ENCODE measurements at places on chromosomes 7 and 10.

- no peak for DNase-seq
Observed at GRCh38 chr10:1147810-1148209, 91.6 kb downstream of the WDR37 start.

DNA sequence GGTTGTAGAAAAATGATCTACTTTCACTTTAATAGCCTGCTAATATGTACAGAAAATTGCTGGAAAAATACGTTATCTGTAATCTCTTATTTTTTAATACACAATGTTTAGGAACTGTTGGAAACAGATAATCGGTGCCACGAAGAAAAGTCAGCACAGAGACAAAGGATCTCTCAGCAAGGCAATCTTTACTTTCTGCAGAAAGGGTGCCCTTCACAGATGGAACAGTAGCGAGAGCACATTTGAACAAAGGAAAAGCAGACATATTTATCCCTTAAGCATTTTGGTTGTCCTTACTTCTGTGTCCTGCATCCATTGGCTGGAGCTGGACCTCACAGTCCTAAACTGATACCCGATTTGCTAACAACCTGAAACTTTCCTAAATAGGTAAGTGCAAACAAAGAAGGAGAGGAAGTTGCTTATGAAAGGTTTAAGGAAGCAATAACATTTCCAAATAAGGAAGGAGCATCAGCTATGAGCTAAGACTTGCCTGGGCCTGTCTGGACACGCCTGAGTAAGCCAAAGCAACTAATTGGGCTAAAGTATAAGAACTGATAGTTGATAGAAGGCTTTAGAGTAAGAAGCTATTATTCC lies 640.0 kb downstream of the SH2D4B start:
- no peak for DNase-seq

DNA sequence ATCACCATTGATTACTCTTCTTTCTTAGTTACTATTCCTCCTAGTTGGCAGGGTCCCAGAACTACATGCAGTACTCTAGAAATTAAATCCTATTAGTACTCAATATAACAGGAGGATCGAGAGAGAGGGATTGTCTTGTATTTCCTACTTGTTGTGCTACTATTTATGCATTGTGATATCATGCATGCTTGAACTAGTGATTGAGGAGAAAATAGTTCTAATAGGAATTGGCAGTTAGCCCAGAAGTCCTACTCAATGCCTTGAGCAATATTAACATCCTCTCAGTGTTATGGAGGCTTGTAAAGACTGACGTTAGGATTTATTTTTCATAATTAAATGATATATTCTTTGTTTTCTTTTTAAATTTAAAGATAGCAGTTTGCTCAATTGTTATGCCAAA lies 67.4 kb downstream of the FOXP2 start:
- no peak for DNase-seq

GRCh38 chr7:6636741-6637543 lies at the start of gene ZNF316:
TSS of gene ZNF316 (plus strand) at chr7:6637318. CDS start at chr7:6642410, 5,092 bp downstream.
- DNase-seq: peak; percentile 63

DNA sequence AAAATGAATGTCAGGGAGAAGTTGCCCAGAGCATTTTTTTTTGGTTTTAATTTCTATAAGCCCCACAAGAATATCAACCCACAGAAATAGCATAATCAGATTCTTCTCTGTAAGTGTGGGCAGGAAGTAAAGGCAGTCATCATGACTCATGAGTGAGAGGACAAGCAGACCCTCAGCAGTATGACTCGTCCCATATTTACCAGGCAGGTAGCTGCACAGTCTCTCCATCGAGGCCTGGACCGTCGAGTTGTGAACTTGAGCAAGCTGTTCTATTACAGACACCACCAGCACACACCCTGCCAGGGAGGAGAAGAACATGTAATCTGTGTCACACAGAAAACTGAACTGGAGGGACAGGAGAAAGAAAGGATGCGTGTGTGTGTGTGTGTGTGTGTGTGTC lies 37.8 kb downstream of the AOAH start:
- DNase-seq: peak; percentile 51

GRCh38 chr7:140201393-140201792 lies 24.6 kb upstream of the KDM7A start:
- DNase-seq: no peak

DNA sequence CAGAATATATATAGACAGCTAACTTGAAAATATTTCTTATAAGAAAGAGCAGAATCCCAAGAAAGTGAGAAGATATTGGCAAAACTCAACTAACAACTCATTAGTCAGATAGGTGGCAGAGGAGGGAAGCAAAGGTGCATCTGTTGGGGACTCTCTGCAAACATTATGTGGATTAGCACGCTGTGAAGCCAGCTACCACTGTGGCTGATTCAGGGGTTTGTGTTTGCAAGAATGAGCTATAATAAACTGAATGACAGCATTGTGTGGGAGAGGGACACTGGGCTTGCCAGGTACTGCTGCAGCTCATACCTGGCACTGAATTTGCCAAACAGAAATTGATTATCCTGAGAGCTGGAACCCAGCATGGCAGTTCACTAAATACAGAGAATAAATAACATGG lies 170.3 kb upstream of the MINDY3 start:
- DNase-seq: no peak

GRCh38 chr7:137003086-137003485 lies 134.6 kb downstream of the CHRM2 start:
- no peak for DNase-seq

- no peak for DNase-seq
Observed at GRCh38 chr7:113775401-113775800, 143.4 kb downstream of the PPP1R3A start.

GRCh38 chr7:148799893-148800555 lies 84.1 kb downstream of the EZH2 start:
- no peak for DNase-seq

DNA sequence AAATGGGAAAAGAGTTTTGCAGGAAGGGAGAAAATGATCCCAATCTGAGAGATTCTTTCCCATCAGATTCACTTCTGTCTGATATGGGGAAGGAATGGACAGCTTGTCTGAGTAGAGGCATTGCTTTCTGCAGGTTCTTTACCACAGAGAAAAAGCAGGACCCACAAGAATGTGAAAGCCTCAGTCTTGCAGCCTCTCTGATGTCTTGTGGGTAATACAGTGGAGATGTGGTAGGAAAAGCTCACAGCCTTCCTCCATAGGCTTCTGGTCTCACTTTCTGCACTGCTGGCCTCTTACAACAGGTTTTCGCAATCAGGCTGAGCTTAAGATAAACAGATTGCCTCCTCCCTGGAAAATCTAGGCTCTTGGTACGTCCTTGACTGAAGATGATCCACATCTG lies 551 bp downstream of the IFIT1 start:
- DNase-seq: no peak

- DNase-seq: no peak
Observed at GRCh38 chr7:18053177-18053928, 25.7 kb upstream of the PRPS1L1 start.

DNA sequence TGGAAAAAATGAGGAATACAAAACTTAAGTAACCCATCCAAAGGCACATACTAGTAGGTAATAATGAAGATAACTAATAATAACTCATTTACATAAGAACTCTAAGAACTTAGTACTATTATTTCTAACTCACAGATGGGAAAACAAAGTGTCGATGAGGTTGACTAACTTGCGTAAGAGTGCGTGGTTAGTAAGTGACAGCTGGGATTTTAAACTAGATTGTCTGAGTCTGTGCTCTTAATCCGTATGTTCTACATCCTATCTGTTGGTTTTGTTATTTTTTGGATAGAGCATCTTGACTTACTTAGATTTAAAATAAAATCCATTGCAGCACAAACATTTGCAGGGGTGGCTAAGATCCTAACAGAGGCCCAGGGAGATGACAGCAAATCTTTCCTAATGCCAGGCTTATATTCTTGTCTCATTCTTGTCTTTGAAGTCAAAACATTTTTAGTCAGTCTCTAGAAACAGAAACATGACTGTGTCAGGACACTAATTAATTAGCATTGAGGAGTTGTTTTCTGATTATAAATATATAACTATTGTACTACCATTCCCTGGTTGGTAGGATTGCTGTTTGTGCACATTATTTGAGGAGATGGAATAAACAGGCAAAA lies 11.7 kb downstream of the RPA3 start:
- no peak for DNase-seq

DNA sequence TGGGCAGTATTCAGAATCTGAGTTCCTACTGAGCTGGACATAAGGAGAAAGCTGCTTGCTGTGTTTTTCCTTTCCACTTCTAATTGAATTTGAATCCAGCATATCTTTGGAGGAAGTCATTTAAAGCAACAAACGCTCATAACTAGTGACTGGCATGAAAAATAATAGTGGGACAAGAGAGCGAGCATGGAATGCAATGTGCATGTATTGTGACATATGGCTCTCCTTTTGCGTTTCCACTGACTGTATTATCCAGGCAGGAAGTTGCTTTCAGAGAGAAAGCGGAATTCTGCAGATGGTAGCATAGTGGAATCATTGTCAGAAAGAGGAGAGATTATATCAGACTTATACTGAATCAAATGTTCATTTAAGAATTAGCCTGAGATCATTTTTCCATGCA lies 368.6 kb downstream of the REEP3 start:
- DNase-seq: no peak

GRCh38 chr10:4080225-4080805 lies 295.3 kb upstream of the KLF6 start:
- no peak for DNase-seq

- DNase-seq: no peak
Observed at GRCh38 chr7:92682903-92683539, 92.8 kb upstream of the FAM133B start.

GRCh38 chr7:157543276-157543675 lies 206.5 kb downstream of the DNAJB6 start:
- DNase-seq: no peak

DNA sequence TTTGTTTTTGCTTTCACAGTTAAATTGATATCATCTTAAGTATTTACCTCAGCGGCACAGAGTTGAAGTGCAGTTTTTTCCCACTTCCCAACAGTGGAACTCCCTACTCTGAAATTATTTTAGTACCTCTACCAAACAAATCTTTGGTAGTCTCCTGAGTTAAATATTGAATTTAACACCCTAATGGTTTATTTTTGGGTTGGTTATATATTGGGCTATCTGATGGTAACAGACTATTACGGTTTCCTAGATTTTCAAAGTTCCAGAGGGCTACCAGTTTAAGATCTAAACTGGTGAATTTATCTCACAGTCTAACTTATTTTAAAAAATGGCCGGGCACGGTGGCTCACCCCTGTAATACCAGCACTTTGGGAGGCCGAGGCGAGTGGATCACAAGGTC lies 1.3 kb downstream of the ZNF277 start:
- DNase-seq: no peak

GRCh38 chr7:34059136-34059828 lies 153.9 kb downstream of the BMPER start:
- DNase-seq: no peak

- no peak for DNase-seq
Observed at GRCh38 chr7:101333912-101334311, 12.3 kb upstream of the IFT22 start.

DNA sequence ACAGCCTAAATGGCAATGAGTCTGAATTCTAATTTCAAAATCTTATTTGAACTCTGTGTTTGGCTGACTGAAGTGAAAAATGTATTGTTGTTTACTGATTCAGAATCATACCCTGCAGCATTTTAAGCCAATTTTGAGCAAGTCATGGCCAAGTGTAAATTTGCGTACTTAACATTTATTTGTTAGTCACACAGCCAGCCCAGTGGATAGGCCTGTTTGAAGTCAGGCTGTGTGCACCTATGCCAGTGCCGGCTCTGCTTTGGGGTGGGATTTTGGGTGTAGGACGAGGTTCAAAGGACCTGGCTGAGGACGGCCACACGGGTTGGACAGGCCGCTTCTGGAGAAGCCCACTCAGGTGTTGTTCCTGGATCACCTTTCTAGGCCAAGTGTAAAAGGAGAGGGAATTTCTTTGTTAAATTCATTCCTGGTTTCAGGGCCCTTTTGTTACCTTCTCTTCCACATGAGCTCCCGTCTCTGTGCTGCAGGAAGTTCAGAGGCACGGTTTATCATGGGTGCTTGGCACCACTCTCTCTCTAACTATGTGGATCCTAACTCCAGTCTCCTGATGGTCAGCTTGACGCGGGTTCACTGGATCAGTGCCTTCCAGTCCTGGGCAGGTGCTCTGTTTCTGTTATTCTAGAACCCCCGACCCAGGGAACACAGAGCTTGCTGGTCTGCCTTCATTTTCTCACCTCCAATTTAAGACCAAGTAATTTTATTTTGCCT lies 84.7 kb downstream of the CCNY start:
- no peak for DNase-seq

DNA sequence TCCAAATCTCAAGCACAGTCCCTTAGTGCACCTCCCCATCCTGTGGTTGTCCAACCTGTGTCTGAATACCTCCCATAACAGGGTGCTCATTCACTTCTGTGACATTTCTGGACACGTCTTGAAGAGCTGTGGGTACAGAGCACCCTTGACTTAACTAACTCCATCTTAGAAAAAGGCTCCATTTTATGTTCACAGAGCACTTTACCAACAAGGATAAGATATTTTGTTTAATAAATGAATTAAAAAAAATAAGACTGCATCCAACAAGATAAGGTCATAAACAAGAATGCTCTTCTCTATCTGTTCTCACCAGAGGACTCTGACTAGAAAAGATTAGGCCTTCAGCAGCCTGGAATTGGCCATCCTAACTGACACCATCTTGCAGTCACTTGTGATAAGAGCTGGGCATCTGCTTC lies 335.2 kb upstream of the ZNF32 start:
- no peak for DNase-seq

GRCh38 chr10:119281581-119282071 lies 74.3 kb downstream of the GRK5 start:
- DNase-seq: no peak

DNA sequence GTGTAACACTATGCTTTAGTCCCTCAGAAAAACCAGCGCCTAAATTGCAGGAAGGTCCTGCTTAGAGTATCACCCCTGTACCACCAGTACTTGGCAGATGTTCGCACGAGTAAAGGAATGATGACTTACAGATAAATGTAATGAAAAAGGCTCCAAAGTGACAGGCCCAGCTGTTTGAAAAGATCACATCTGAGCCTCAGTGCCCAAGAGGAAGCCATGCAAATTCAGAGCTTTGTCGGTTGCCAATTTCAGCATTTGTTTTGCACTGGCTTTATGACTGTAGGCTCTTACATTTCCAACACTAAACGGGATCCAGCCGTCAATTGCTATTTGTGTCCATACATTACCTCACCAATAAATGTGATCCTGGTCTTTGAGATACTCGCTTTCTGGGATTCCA lies 60.6 kb upstream of the GAD2 start:
- no peak for DNase-seq

- DNase-seq: peak; percentile 23
Observed at GRCh38 chr10:3467052-3467951, 294.7 kb upstream of the PITRM1 start.

GRCh38 chr7:22601812-22602565 lies 102.0 kb upstream of the STEAP1B start:
- DNase-seq: no peak
